Skin of body (tissue), 3 donors: ENCODE measurements at places on chromosomes 11 and 22. TPM values are rescaled to one million over a fixed set of nuclear protein-coding genes. Genes with fewer than 3 reads are reported as not detected.

- DNase-seq = no peak
Measured at GRCh38 chr22:30028731-30029130, 51.5 kb upstream of the HORMAD2 start.

GRCh38 chr22:32536352-32536751 is 61.7 kb downstream of the FBXO7 start:
- DNase-seq = no peak

DNA sequence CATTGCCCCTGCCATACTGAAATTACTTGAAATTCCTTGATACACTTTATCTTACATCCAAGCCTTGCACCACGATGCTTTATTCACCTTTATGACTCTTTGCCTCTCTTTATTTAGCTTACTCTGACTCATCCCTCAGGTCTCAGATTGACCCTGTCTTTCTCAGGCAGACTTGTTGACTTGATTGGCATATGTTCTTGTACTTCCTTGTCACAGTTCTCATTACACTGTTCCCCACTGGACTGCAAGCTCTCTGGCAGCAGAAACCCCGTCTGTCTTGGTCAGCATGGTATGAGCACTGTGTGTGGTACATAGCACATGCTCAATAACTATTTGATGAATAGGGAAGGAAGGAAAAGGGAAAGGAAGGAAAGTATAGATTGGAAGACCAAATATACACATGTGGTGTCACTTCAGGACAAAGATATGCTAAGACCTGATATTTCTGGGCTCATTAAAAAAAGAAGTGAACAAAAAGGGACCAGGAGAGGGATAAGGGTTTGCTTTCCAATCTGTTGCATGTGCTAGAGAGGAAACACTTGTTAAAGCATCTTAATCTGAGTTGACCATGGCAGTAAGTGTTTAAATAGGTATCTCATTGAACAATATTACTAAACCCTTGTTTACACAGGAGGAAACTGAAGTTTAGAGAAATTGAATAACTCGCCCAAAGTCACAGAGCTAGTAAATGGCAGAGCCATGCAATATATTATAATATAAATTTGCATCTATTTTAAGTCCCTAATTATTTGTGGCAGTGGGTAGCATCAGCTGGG is 7.2 kb downstream of the LYVE1 start:
- DNase-seq = no peak

GRCh38 chr22:22616636-22617035 is 27.8 kb upstream of the GGTLC2 start:
- no peak for DNase-seq

DNA sequence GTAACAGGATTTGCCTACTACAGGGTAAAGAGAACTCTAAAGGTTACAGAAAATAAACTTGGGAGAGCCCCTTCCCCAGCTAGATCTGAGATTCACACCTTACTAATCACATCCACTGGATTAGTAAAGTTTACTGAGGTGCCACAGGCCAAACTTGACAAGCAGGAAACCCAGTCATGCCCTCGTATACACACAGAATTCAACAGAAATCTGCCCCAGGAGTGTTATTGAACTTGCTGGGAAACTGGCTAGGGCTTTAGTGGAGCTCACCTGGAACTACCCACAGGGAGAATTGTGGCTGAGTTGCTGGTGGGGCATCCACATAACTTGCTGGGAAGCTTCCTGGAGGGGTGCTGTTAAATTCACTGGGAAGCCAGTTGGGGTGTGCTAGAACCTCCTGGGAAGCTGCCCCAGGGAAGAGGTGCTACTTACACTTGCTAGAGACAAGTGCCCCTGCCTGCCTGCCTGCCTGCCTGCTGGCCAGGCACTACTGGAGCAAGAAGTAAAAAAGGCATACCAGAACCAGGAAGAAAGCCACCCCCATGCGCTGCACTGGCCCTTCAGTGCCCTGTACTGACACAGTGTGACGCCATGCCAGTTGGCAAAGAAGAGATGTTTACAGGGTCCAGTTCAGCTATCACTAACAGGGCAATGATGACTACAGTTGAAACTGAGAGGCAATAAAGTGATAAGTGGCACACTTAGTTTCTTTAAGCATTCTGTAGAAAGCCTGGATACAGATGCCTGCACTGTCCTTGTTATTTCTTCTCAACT is 106.5 kb downstream of the ALX4 start:
- DNase-seq = no peak

DNA sequence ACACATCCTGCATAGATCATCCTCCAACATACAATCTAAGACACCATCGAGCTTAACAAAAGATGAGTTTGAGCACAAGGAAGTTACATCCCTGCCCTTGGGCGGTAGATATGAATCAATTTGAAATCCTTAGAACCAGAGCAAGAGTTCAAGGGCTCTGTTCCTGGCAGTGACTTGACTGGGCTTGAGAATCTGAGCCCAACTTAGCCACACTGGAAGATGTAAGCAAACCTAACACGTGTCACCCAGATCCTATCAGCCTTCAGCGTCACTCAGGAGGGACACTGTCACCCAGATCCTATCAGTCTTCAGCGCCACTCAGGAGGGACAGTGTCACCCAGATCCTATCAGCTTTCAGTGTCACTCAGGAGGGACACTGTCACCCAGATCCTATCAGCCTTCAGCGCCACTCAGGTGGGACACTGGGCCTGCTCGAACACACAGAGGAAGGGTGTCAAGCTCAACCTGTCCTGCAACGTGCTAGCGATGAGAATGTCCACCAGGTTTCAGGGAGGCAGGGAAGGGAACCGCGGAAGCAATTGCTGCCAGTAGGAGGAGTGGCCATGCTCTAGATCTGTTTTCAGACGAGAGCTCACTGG is 32.8 kb upstream of the CTSD start:
- DNase-seq = no peak

GRCh38 chr11:34302046-34302921 is 55.5 kb downstream of the ABTB2 start:
- DNase-seq = no peak

- DNase-seq = no peak
Measured at GRCh38 chr11:133650082-133650481, 117.8 kb upstream of the OPCML start.

- no peak for DNase-seq
Measured at GRCh38 chr11:2931771-2932738, 2.8 kb upstream of the PHLDA2 start.

DNA sequence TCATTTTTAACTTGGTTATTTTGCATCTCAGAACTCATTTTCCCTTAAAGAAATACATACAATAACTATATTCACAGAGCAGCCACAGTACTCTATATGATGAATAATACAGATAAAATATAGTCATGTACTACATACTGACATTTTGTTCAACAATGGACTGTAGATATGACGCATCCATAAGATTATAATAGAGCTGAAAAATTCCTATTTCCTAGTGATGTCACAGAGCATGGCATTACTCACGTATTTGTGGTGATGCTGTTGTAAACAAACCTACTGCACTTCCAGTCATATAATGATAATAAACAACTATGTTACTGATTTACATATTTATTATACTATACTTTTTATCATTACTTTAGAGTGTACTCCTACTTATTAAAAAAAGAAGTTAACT is 38.7 kb downstream of the NARS2 start:
- no peak for DNase-seq

DNA sequence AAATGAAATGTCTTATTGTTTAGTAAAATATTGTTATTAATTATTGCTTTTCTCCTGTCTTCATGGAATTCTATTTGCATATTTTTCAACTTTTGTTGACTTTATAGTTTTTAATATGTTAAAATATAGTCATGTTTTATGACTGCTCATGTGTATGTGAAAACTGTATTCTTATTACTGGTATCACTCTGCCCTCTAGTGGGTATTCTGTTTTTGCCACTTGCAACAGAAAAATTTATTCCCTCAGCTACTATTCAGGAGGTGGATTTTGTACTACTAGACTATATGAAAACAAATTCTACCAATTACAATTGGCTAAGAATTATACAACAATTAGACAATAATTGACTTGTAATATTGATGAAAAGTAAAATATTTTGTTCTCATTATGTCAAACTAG is 45.0 kb downstream of the OR4C6 start:
- DNase-seq = no peak

- DNase-seq = no peak
Measured at GRCh38 chr11:59814021-59814420, 3.4 kb upstream of the MRPL16 start.

- DNase-seq = no peak
Measured at GRCh38 chr11:76190376-76190775, 15.9 kb downstream of the WNT11 start.

GRCh38 chr11:118998388-118998717 is 415 bp downstream of the CENATAC start:
- no peak for DNase-seq

- no peak for DNase-seq
Measured at GRCh38 chr11:92822410-92822809, 147.0 kb upstream of the MTNR1B start.

DNA sequence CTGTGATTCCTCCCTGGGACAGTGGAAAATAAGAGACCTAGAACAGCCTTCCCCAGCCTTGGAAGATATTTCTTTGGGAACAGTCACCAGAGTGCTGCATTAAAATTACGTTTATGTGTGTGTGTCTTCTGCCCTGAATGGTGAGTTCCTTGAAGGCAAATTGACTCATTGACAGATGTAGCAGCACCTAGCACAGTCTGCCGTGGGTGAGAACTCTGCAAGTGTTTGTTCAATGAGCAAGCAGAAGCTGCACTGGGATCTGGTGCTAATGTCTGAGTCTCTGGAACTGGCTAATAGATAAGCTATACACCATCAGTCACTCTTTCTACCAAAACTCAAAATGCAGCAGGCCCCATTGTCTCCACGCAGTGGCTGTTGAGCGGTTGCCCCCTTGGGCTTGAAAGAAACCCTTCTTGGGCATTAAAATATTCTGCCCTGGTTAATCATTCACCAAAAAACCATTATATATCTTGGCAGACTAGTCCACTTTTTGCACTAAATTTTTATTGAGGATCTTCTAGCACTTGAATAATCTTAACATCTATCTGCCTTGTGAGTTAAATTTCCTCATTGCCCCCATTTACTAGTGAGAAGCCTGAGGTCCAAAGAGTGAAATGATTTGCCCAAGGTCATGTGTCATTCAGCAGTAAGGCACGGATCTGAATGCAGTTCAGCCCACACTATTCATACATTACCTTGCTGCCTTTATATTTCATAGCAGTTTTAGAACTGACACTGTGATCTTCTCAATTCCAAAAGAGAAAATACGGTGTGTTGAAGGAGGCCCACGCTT is 87.8 kb upstream of the GALNT18 start:
- no peak for DNase-seq

DNA sequence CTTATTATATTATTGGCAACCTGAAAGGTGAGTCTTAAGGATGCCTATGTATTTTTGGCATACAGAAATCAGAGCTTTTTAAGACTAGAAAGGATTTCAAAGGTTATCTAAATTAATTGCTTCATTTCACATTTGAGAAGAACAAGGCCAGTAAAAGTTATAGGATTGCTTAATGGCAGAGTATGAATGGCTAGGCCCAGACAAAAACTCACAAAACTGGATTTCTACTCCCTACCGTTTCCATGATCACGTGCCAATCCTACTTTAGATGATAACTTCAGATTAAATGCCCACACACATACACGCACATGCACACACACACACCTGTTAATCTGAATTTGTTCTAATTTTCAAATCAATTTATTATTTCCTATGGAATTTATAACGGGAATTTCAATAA is 1.8 kb upstream of the PDE3B start:
- no peak for DNase-seq

- DNase-seq = no peak
Measured at GRCh38 chr22:35475545-35475944, 65.1 kb upstream of the RASD2 start.

- no peak for DNase-seq
Measured at GRCh38 chr11:2995031-2995561, 3.0 kb upstream of the NAP1L4 start.

DNA sequence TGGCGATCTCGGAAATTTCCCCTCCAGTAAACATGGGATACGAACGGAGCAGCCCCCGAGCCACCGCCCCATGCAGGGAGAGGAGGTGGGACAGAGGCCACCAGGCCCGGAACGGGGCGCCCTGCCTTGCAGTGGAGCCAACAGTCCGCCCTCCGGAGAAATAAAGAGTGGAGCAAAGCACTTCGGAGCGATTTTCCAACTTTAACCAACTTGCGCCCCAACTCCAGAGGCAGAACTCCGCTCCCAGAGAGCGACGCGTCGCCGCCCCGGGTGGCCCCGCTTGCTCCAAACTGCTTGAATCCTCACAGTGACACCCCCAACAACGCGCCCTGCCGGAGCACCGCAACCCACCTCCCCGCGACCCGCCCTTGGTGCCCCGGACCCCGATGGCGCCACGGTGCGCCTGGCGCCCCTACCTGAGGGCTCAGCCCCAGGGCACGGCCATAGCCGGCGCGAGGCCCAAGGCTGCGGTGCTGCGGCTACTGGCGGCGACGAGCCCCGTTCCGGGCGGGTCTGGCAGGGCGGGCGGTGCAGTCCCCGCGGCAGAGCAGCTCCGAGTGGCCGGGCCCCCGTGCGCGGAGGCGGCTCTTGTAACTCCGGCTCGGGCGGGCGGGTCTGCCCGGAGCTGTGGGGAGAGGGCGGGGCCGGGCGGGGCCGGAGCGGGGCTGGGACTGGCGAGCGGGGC is at the start of gene AHNAK:
TSS of gene AHNAK (minus strand) at position 563 of the 685 bp plus-strand sequence. CDS start 10,708 bp downstream, outside the sequence.
- DNase-seq = peak; percentile 55

- no peak for DNase-seq
Measured at GRCh38 chr11:113991170-113991569, 16.3 kb downstream of the HTR3A start.

GRCh38 chr22:23862103-23862502 is 4.4 kb downstream of the SLC2A11 start:
- no peak for DNase-seq

- DNase-seq = no peak
Measured at GRCh38 chr11:68999093-68999747, 13.8 kb downstream of the MRGPRF start.

- DNase-seq = no peak
Measured at GRCh38 chr11:10477690-10478046, 22.6 kb downstream of the AMPD3 start.

- DNase-seq = no peak
Measured at GRCh38 chr22:26527574-26528465, 15.5 kb upstream of the TFIP11 start.

GRCh38 chr11:61832754-61833153 is 4.7 kb downstream of the FADS2 start:
- DNase-seq = no peak

GRCh38 chr22:22700631-22701030 is 56.2 kb downstream of the GGTLC2 start:
- DNase-seq = no peak

- DNase-seq = no peak
Measured at GRCh38 chr22:17339095-17339693, 30.1 kb upstream of the CECR2 start.

The PATE2 gene
- not detected for total RNA-seq

The KCTD14 gene
- total RNA-seq = 1.6 TPM

The APOL4 gene
- total RNA-seq = 16.1 TPM

The CNIH2 gene
- 0.59 TPM for total RNA-seq

The OR8G1 gene
- total RNA-seq = not detected

The STIM1 gene
- 30.8 TPM for total RNA-seq

The CDC42BPG gene
- total RNA-seq = 9.7 TPM

The DUSP8 gene
- total RNA-seq = 1.8 TPM

The OR51M1 gene
- not detected for total RNA-seq

The TSPO gene
- 111 TPM for total RNA-seq

The C11orf87 gene
- total RNA-seq = 0.69 TPM

The UPK3A gene
- total RNA-seq = not detected

The MCM5 gene
- 26.6 TPM for total RNA-seq
